ENCODE measurements at places on chromosomes 3 and 15.

- no peak for DNase-seq
Measured at GRCh38 chr3:195239121-195239520, 31.8 kb downstream of the XXYLT1 start.

GRCh38 chr3:102225407-102226132, 209.2 kb upstream of the ZPLD1 start:
- DNase-seq = no peak

- DNase-seq = no peak
Measured at GRCh38 chr15:62847900-62848489, 194.6 kb upstream of the TPM1 start.

DNA sequence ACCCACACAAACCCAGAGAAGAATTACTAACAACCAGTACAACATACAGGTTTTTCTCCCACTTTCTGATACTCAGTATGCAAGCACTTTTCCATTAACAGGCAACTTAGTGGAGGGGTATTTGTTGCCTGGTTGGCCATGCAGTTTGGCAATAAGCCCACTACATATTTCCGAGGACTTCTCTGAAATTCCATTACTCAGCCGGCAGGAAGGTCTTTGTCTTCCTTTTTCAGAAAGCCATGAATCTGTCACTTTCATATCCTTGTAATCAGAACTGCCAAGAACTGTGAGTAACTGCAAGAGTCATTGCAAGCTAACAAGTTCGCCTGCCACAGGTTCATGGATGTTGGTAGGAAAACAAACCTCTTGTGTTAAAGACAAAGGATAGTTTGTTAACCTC, 422.3 kb upstream of the ROBO1 start:
- no peak for DNase-seq

DNA sequence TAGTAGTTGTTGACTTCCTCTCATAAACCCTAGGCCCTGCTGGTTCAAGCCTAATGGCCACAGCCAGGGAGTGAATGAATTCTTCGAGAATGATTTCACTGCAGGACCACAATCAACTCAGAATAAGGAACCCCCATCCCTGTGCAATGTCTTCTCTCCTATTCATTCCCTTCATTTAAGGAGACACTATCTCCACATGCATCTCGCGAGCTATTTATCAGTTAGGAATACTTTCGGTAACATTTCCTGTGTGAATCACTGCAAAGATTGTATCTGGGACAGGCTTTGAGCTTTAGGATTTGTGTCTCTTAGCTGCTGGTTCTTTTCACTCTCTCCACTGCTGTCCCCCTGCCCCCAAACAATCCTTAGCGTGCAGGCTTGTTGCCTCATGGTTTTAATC, 94.4 kb downstream of the MYLK start:
- DNase-seq = no peak

DNA sequence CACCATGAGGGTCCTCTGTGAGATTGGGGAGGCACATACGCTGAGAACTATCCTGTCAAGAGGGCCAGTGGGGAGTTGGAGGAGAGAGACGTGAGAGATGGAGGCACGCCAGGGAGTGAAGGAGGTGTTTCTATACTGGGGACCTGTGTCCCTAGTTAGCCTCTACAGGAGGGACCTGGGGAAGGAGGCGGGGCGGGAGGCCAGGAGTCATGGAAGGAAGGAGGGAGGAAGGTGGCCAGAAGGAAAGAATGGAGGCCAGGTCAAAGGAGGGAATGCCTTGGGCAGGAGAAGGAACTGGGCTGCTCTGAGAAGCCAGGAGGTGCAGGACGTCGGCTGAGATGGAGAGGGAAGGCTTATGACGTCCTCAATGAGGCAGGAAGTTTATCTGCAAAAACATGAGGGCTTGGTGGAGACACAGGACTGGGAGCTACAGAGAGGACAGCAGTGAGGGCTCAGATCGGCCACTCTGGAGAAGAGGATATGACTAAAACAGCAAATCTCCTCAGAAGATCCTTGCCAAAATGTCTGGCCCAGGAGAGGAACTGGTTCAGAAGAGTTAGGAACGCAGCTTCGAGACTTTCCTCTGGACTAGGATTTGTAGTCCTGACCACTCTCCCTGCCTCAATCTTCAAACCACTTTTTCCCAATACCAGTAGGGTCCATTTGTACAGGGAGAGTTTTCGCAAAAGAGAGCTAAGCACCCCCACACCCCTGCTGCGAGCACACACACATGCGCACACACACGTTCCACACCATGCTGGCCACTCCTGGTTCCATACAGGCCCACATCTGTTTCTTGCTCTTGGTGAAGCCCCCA, 59.9 kb downstream of the ADCY5 start:
- DNase-seq = no peak
